Cortex of kidney (tissue), 1 donor: ENCODE measurements at places on chromosomes 1 and 21.

DNA sequence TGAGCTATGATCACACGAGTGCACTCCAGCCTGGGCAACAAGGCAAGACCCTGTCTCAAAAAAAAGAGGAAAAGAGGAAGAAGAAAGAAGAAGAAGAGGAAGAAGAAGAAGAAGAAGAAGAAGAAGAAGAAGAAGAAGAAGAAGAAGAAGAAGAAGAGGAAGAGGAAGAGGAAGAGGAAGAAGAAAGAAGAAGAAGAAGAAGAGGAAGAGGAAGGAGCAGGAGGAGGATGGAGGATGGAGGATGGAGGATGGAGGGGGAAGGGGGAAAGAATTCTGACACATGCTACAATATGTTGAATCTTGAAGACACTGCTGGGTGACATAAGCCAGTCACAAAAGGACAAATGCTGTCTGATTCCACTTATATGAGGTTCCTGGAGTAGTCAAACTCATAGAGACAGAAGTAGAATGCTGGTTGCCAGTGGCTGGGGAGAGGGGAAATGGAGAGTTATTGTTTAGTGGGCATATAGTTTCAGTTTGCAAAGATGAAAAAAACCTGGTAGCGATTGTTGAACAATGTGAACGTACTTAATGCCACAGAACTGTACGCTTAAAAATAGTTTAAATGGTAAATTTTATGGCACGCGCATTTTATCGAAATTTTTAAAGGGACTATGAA, 47.3 kb upstream of the COA6 start:
- no peak for DNase-seq

- no peak for DNase-seq
These were observed 31.5 kb downstream of the TRAPPC10 start for GRCh38 chr21:44043613-44044012.

GRCh38 chr1:243597383-243597782, 252.7 kb downstream of the AKT3 start:
- no peak for DNase-seq

GRCh38 chr1:48761986-48762385, 14.7 kb downstream of the BEND5 start:
- DNase-seq: no peak

DNA sequence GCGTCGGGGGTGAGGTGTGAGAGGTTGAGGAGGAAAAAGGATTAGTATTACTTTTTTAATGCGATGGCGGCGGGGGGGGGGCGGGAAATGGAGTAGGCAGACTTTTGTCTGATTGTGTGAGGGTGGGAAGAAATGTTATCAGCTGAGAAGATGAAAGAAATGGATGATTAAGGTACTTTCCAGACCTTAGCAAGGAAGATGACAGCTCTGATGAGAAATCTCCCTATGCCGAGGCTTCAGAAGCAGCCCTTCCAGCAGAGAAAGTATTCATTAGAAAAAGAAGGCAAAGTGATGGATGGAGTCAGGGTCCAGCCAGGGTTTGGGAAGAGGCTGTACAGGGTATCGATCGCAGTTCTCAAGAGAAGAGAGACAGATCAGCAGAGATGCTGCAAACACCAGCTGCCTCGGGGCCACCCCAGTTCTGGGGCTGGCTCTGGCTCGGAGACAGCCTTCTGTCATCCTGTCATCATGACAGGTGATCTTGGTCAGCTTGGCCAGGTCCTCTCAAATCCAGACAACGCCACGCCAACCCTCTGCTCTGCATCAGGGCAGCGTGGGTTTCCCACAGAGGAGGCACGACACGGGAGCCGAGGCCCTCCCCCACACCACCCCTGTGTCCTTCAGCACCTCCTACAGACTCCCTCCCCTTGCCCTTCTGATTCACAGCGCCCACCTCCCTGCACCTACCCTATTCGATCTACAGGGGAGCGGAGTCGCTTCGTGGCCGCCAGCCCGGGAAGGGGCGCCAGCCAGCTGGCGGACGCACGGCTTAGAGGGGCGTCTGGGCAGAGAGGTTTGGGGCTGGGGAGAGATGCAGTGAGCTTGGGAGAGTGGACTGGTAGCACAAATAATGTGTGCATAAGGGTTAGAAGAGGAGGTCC, 674 bp upstream of the ATXN7L2 start:
- DNase-seq: no peak

GRCh38 chr1:226201029-226201593, 14.6 kb upstream of the ACBD3 start:
- DNase-seq: no peak
